Activated CD4-positive, CD25-positive, alpha-beta regulatory T cell (primary cell): ENCODE measurements at places on chromosomes 6 and 20.

DNA sequence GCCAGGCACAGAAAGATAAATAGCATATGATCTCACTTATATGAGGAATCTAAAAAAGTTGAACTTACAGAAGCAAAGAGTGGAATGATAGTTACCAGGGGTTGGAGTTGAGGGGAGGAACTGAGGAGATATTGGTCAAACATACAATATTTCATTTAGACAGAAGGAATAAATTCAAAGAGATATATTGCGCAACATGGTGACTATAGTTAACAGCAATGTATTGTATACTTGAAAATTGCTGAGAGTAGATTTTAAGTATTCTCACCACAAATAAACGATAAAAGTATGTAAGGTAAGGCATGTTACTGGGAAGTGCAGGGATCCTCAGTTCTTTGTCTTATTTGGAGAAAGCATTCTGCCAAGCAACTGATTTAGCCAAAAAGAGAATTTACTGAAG lies 171.9 kb downstream of the LMBRD1 start:
- no peak for DNase-seq

- DNase-seq: no peak
These were observed 85.7 kb downstream of the NFATC2 start for GRCh38 chr20:51456511-51457509.

DNA sequence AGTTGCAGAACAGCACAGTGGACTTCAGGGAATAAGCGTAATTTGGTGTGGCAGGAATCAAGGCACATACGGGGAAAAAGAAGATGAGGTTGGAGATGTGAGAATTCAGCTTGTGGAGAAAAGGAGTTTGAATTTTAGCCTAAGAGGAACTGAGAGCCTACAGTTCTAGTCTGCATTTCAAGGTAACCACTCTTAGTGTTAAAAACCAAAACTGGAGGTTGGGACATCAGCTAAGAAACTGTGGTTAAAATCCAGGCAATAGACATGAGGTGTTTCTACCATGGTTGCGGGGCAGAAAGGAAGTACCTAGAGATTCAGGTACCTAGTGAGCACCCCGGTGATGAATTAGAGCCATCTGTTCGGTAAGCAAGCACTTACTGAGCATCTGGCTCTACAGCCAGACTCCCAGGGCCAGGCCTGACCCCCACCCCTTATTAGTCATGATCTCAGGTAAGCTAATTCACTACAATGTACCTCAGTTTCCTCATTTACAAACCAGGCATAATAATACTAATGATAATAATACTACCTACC lies 44.4 kb downstream of the FAXC start:
- no peak for DNase-seq

GRCh38 chr20:52975803-52976531 lies 3.8 kb downstream of the TSHZ2 start:
- no peak for DNase-seq

DNA sequence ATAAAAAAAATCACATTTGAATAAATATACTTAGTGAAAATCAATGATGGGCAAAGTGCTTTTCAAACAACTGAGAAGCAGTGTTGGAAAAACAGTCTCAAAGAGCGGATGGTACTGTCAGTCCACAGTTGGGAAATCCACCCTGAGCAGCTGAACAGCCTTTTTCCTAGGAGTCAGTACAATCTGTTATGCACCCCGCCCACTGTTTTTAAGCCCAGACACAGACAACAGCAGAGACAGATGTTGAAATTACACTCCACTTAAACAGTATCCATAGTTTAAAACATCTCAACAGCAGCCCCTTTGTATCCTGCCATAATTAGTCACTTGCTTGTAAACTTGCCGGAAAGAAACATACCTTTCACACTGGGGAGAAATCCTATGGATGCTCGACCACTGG lies 372 bp downstream of the KIAA0408 start:
- no peak for DNase-seq

GRCh38 chr6:134602123-134602522 lies 284.2 kb upstream of the SGK1 start:
- DNase-seq: no peak

DNA sequence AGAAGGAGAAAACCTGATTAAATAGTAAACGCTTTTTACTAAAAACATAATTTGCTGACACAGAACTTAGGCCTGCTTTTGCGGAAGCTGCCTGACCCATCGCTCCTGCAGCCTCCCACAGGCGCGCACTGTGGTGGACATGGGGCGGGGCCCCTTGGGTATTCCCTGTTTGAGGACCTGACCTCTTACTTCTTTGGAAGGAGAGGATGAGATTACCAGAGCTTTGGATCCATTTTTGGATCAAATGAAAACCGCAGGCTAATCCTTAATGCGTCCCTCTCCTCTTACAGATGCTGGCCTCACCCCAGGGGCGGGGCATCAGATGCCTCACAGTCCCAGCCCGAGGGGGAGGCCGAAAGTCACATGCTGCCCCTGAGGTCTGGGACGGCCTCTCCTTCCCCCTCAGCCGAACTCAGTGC lies 151.0 kb downstream of the SCML4 start:
- no peak for DNase-seq

- no peak for DNase-seq
These were observed 142.6 kb downstream of the ARHGAP18 start for GRCh38 chr6:129567374-129567773.

GRCh38 chr6:42045538-42046460 lies 4.5 kb upstream of the TAF8 start:
- no peak for DNase-seq

GRCh38 chr6:139371421-139372203 lies 2.8 kb downstream of the CITED2 start:
- DNase-seq: no peak

DNA sequence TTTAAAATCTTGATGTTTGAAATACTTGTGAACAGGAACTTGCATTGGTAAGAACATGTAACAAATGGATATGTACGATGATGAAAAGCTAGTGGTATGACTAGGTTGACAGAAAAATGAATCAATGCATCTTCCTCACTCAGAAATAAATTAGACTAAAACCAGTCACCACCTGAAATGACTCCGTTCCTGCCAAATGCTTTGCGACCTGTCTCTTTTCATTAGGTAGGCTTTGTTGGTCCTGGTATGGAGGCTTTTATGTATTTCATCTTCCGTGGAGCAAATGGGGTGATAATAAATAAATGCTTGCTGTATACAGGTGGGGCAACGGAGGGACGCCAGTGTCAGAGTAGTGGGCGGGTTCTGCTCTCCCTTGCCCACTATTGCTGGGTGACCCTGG lies 17.1 kb upstream of the ULBP3 start:
- no peak for DNase-seq

GRCh38 chr6:52424513-52424912 lies 4.4 kb downstream of the EFHC1 start:
- DNase-seq: no peak

- DNase-seq: no peak
These were observed 93.2 kb upstream of the JARID2 start for GRCh38 chr6:15152700-15153099.
